ENCODE measurements at places on chromosomes 13 and 19.

DNA sequence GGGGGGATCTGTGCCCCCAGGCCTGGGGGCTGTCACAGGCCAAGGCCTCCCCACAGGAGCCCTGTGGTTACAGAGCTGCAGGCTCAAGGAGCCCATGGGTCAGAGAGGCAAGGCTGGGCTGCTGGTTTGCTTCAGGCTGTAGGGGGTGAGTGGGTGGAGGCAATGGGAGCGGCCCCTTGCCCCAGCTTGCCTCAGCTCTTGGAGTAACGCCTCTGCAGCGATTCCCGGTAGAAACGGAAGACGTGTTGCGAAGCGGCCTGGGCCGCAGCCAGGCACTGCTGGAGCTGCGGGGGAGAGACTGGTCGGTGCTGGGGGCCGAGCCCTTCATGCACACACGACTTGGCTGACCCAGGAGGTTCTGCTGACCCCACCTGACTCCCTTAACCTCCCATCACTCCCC is 10.1 kb downstream of the TMEM91 start:
- no peak for DNase-seq

- DNase-seq: no peak
These were observed 1165.3 kb downstream of the EFNB2 start for GRCh38 chr13:105370011-105370650.

GRCh38 chr13:28492569-28493367 is 2.2 kb downstream of the FLT1 start:
- no peak for DNase-seq

GRCh38 chr13:64277097-64277496 is 2861.4 kb upstream of the PCDH20 start:
- no peak for DNase-seq

DNA sequence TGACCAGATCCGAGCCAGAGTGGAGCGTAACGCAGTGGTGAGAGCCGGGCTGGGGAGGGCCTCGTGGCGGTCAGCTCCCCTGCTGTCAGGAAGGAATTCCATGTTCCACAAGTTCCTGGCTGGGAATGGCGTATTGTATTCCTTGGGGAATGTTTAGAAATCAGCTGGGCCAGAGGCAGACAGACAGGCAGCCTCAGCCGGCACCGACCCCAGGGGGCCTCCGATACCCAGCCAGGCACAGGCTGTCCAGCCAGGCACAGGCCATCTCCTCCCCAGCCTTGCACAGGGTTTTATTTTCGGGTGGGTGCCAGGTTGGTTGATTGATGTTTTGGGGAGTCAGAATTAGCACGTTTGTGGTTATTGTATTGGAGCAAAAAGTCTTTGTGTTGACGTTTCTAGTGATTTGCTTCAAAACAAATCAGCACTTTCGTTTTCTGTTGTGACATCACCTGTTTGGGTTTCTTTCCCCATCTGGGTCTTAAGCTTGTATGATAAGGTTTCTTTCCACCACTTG is 126.6 kb upstream of the MCF2L start:
- DNase-seq: no peak

- DNase-seq: no peak
These were observed 3.4 kb downstream of the EVI5L start for GRCh38 chr19:7833225-7834099.

DNA sequence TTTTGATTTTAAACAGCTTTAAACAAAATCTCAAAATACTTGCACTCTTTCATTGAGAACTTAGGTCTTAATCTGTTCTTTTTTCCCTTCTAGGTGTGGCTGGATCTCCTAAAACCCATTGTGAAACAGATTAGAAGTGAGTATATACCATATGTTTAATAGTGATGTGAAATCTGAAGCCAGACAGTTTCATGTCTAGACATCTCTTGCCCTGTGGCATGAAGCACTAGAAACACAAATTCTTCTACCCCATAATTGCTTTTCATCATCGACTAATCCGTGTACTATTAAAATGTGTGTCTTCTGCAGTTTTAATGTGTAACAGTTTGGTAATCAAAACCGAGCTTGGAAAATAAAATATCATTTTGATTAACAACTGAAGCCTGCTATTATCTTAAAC is 188.2 kb upstream of the RNF113B start:
- DNase-seq: no peak

- DNase-seq: no peak
These were observed 40.2 kb downstream of the CILP2 start for GRCh38 chr19:19578252-19578651.

DNA sequence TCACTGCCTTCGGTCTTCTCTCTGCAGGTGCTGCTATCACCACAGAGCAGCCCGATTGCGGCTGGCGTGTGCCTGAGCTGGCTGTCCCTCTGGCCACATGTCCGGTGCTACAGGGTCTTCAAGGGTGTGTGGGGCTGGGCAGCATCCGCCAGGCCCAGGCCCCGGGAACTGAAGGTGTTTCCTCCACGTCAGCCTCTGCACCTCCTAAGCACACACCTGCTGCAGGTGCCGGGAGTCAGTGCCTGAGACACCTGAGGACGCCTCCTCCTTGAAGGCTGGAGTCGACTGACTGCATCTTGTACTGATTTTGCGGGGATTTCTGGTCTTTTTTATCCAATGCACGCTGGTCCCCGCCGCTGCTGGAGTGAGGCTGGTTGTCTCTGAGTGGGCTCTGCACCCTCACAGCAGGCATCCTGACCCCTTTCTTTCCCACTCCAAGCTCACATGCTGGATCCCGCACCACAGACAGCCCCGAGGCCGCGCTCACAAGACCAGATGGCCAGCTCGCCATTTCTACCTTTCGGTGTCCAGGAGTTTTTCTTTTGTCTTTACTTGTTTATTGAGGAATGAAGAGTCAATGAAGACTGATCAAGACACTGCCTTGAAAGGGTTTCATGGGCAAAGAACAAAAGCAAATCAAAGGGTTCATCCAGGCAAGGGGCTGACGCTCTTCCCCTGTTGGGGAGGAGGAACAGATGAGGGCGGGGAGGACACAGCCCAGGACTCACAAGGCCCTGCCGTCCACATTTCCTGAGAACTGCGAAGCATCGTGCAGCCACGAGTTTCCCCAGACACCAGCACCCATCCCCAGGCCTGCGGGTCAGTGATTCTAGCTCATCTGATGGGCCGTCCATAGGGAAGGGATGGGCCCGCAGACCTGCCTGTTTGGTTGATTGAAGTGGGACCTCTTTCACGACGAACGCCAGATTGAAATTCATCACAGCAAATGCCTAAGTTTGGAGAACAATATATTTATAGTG is 203.8 kb upstream of the SOX1 start:
- no peak for DNase-seq

DNA sequence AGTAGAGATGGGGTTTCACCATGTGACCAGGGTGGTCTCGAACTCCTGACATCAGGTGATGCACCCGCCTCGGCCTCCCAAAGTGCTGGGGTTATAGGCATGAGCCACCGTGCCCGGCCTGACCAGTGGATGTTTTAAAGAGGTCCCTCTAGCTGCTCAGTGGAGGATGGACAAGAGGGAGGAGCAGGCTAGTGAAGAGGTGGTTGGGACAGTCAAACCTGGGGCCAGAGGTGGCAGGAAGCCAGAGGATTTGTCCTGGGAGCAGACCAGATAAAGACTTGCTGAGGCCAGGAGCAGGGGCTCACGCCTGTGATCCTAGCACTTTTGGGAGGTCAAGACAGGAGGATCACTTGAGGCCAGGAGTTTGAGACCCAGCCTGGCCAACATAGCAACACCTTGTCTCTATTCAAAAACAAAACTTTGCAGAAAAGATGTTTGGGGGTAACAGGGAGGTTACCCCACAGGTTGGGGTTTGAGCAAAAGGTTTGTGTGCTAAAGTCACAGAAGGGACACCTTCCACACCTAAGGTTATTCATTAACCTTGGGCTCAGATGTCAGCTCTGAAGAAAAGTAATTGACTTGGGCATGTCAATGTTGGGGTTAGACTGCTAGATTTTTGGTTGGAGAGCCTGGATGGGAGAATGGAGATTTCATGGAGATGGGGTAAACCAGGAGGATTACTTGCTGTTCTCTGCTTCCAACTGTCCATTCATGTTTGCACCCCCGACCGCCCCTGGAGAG is 9.0 kb downstream of the BCAM start:
- DNase-seq: no peak

DNA sequence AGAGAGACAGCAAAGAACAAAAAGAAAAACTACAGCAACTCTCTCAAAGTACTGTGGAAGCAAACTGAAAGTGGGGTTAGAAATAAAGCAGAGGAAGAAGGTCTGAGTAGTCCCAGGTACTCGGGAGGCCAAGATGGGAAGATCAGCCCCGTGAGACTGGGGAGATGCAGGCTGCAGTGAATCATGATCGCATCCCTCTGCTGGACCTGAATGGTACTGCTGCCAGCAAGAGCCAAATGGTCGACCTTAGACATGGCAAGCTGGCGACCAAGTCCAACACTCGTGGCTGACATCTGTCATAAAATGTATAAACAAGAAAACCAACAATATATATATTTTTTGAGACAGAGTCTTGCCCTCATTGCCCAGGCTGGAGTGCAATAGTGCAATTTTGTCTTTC is 33.7 kb upstream of the ZNF724 start:
- peak; percentile 7 for DNase-seq

- no peak for DNase-seq
These were observed 29.8 kb downstream of the ADGRE2 start for GRCh38 chr19:14748601-14749000.

GRCh38 chr13:38883783-38884182 is 106.8 kb downstream of the STOML3 start:
- DNase-seq: no peak

DNA sequence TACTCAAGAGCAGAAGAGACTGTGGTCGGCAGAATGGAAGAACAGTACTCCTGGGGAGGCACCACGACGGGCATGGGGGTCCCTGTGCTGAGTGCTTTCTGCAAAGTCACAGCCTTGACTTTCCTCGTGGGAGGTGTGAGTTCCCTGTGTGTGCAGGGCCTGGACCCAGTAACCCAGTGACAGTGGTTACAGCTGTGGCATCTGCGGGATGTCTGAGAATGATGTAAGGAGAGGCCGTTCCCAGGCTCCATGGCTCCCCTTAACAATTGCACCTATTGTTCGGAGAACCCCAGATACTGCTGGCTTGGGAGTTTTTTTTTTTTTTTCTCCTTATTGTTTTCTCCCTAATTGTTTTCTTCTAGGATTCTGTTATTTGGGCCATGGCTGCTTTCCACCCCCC is 5.1 kb upstream of the NANOS2 start:
- DNase-seq: no peak

DNA sequence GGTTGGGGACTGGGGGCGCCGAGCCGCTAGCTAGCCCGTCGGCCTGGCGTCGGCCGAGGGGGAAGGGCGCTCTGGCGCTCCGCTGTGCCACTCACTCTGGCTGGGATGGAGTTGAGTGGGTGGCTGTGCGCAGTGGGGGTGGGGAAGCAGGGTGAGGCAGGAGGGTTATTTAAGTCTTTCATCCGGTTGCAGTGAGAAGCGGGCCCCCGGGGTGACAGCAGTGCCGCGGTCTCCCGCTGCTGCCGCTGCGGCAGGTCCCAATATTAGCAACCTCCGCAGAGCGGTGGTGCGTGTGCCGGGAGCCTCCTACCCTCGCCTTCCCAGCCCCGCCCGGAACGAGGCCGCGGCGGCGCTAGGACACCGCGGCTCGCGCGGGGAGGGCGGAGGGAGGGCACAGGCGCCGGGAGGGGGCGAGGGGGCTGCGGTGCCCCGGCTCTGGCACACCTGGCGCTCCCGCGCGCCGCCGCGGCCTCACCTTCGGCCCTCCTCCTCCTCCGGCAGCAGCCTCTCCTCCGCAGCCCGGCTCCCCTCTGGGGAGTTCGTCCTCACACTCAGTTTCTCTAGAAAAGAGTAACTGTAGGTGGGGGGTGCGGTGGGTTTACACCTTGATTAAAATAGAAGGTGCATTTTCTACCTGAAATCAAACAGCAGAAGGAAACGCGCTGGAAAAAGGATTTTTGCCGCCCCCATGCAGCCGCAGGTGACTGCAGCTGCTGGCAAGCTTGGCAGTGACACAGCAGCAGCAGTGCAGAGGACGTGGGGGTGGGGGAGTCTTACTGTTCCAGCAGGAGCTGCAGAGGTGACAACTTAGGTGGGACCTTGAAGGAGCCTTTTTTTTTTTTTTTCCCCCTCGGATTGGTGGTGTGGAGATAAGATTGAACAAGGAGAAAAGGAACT is 4.5 kb downstream of the FGF9 start:
- DNase-seq: no peak

DNA sequence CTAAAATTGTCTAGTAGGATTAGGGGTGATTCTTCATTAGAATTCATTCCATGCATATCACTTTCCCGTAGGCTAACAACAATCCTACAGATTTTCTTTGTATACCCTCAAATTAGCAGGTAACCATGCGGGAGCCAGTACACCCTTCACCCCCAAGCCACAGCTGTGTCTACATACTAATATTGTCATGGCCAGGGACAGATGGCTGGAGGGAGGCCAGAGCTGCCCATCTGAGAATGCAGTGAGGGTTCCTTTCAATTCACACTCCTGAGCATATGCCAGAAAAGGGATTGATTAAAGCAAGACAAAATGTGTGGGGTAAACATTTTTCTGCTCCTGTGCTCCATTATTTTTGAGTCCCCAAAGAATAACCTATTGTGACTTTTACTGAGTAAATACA is 68.9 kb downstream of the FREM2 start:
- no peak for DNase-seq

- DNase-seq: no peak
These were observed 146.8 kb downstream of the KCNRG start for GRCh38 chr13:50162001-50162400.

GRCh38 chr13:113654591-113655345 is 3.2 kb downstream of the ATP4B start:
- DNase-seq: no peak

- DNase-seq: no peak
These were observed 231.3 kb downstream of the TBC1D4 start for GRCh38 chr13:75250526-75251178.

- no peak for DNase-seq
These were observed 501.3 kb downstream of the EFNB2 start for GRCh38 chr13:106034201-106034600.

- no peak for DNase-seq
These were observed 2.3 kb downstream of the MAP3K10 start for GRCh38 chr19:40193587-40193849.

DNA sequence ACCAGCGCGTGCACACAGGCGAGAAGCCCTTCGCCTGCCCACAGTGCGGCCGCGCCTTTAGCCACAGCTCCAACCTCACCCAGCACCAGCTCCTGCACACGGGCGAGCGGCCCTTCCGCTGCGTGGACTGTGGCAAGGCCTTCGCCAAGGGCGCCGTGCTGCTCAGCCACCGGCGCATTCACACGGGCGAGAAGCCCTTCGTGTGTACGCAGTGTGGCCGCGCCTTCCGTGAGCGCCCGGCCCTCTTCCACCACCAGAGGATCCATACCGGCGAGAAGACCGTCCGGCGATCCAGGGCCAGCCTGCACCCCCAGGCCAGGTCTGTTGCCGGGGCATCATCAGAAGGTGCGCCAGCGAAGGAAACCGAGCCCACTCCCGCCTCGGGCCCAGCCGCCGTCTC is 4.4 kb upstream of the ZNF446 start:
- DNase-seq: no peak

DNA sequence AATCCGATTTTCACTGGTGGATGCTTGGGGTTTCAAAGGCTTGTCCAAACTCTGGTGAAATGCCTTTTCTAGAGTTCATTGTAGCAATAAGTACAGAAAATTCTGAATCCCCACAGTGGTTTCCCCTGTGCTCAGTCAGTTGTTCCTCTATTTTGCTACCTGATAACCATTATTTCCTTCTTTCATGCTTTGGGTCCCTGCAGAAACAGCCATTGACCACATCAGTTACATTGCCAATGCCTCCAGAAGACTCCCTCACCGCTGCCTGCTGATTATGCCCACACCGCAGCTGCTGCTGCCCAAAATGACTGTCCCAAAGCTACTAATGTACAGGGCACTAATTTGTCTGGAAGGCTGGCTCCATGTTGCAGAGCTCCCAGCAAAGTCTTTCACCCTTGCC is 517.3 kb downstream of the KLF12 start:
- DNase-seq: no peak
